IMR-90 (cell line): ENCODE measurements at places on chromosomes 1 and 21. TPM values are rescaled to one million over a fixed set of nuclear protein-coding genes. Genes with fewer than 3 reads are reported as not detected.

AMY2B gene
- total RNA-seq, result 0.72 and 1.1 TPM in 2 replicates

TRAF3IP3 gene
- 0.18 TPM in 1 of 2 replicates, not detected in the other for total RNA-seq

KIF14 gene
- 4.7 and 10.8 TPM in 2 replicates for total RNA-seq

ZNF124 gene
- 77.8 and 89.3 TPM in 2 replicates for total RNA-seq

AADACL3 gene
- not detected in 2 replicates for total RNA-seq

STYXL2 gene
- not detected in 2 replicates for total RNA-seq

VSIG8 gene
- not detected in 2 replicates for total RNA-seq

PODN gene
- 0.54 and 0.56 TPM in 2 replicates for total RNA-seq

ILDR2 gene
- total RNA-seq, result under 0.01 TPM in 2 replicates

FCRL5 gene
- total RNA-seq, result not detected in 2 replicates

MYBPH gene
- total RNA-seq, result not detected in 2 replicates

GPBP1L1 gene
- 57.4 and 83.6 TPM in 2 replicates for total RNA-seq

TCHHL1 gene
- not detected in 2 replicates for total RNA-seq

CRABP2 gene
- 6.1 and 6.3 TPM in 2 replicates for total RNA-seq

AMPD1 gene
- not detected in 2 replicates for total RNA-seq

CHRM3 gene
- total RNA-seq, result not detected in 2 replicates
